Mammary epithelial cell (primary cell): ENCODE measurements at places on chromosomes 11 and 22.

- no peak for DNase-seq
Measured at GRCh38 chr11:79377406-79377805, 63.4 kb downstream of the TENM4 start.

DNA sequence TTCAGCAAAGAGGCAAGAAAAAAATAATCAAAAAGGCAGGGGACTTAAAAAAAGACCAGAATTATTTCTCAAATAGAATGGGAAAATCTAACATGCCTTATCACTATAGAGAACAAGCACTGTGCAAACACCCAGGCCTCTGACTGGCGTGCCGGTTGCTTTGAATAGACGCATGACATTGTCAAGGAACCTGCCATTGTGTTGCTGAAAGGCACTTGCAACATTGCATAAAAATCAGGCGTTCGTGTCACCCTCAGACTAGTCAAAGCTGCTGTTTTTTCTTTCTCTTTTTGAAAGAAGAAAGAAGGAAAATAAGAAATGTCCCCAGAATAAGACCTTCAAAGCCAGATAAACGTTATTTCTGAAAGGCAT, 549.3 kb upstream of the CADM1 start:
- no peak for DNase-seq

DNA sequence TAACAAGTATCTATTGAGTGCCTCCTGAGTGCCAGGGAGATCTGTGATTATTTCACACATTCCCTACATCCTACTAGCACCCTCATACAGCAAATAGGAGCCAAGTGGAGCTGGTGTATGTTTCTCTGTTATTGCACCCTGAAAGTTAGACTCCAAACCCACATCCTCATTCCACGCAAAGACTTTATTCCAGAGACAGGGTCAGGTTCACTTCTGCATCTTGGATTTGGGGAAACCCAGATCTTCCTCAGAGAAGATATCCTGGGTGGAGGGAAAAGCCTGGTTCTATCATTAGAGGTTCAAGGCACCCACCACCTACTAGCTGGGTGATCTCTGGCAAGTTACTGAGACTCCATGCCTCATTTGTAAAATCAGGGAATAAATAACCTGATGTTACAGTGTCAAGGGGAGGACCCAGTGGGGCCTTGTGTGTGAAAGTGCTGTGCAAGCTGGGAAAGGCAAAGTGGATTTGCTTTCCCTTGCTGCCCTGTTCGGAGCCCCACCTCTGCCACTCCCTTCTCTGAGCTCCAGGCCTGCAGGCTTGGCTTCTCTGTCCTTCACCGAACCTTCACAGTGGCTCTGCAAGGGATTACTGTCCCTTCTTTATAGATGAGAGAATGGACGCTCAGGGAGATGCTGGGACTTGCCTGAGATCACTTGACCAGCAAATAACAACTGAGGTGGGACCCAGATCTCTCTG, 991 bp upstream of the SLCO2B1 start:
- DNase-seq: no peak

GRCh38 chr11:30431127-30431814, 108.4 kb downstream of the ARL14EP start:
- DNase-seq: no peak

GRCh38 chr11:81772166-81772565, 961.5 kb downstream of the FAM181B start:
- DNase-seq: no peak

DNA sequence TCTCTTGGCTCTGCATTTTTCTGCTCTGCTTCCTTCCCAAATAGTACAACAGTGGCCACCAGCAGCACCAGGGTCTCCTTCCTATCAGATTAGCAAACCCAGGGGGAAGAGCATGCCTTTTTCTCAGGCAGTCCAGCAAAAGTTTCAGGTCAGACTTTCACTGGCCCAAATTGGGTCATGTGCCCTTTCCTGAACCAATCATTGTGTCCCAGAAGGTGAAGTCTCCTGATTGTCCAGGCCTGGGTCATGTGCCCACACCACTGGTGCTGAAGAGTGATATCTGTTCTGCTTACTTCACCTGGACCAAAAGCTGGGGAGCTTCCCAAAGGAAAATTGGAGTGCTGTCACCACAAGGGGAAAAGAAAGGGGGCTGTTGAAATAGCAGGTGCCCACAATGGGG, 64.1 kb upstream of the ALX4 start:
- no peak for DNase-seq

GRCh38 chr22:41288245-41288946, 2.4 kb upstream of the RANGAP1 start:
- DNase-seq: peak; percentile 93

- DNase-seq: no peak
Measured at GRCh38 chr11:126140926-126141280, 70.5 kb downstream of the RPUSD4 start.

GRCh38 chr11:12540075-12540680, 134.0 kb upstream of the TEAD1 start:
- DNase-seq: no peak

GRCh38 chr11:65650547-65651338, 12.0 kb downstream of the RELA start:
- DNase-seq: peak; percentile 40
